ENCODE measurements at places on chromosomes 5 and 9.

DNA sequence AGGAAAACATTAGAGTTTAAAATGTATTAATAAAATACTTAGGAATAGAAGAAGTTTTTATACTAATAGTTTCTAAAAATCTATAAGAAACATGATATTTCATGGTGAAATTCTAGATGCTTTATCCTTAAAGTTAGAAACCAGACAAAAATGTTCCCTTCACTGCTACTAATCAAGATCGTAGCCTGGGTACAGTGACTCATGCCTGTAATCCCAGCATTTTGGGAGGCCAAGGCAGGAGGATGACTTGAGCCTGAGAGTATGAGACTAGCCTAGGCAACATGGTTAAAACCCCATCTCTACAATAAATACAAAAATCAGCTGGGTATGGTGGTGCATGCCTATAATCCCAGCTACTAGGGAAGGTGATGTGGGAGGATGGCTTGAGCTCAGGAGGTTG is 30.4 kb upstream of the KLF9 start:
- no peak for DNase-seq

DNA sequence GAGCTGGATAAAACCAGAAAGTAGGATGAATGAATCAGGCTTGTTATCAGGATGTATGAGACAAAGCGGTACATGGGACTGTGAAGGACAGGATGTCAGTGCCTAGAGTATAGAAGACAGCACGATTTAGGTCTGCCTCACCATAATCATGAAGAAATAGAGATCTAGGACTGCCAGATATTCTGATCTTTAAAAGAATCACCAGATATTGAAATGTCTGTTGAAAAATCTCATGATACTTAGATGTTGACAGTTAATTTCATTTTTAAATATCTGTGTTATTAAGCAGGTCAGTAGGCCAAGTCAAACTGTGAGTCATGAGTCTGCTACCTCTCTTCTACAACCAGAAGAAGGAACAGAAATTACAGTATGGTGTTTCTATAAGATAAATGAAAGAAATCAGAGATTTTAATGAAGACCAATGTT is 65.0 kb downstream of the ST8SIA4 start:
- DNase-seq, result no peak

DNA sequence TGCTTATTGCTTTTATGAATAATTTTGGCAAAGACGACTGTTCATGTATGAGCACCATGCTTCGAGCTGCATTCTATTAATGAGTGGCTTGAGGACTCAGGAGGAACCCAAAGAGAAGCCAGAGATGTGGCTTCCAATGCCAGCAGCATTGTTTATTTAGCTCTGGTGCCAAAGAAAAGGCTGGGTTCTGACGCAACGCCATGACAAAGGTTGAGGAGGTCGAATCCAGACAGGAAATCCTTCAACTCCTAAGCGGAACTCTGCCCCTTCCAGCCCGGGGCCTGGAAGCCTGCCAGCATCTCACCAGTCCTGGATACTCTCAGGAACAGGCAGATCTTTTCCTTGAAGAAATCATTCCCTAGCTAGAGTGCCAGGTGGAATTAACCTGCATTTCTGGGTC is 104.4 kb downstream of the ARHGAP26 start:
- DNase-seq, result peak; percentile 68

- DNase-seq, result no peak
Observed at GRCh38 chr5:82591021-82591515, 312.9 kb upstream of the RPS23 start.

DNA sequence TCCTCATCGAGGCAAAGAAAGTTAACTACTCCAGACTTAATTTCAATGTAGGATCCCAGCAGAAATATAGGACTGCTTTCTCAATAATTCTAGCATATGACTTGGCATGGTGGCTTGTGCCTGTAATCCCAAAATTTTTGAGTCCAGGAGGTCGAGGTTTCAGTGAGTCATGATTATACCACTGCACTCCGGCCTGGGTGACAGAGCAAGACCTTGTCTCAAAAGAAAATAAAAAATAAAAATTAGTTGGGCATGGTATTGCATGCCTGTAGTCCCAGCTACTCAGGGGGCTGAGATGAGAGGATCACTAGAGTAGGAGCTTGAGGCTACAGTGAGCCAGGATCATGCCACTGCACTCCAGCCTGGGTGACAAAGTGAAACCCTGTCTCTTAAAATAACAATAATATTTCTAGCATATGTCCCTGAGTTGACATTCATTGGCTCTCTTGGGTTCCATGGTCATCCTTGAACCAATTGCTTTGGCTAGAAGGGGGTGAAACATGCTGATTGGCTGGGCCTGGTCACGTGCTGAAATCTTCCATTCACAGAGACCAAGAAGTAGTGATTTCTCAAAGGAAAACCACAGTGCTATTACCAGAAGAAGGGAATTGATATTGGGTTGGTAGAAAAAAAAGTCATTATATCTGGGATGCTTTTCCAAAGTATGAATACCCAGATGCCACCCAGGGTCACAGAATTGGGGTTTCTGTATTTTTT is 31.6 kb upstream of the GARNL3 start:
- DNase-seq, result no peak

DNA sequence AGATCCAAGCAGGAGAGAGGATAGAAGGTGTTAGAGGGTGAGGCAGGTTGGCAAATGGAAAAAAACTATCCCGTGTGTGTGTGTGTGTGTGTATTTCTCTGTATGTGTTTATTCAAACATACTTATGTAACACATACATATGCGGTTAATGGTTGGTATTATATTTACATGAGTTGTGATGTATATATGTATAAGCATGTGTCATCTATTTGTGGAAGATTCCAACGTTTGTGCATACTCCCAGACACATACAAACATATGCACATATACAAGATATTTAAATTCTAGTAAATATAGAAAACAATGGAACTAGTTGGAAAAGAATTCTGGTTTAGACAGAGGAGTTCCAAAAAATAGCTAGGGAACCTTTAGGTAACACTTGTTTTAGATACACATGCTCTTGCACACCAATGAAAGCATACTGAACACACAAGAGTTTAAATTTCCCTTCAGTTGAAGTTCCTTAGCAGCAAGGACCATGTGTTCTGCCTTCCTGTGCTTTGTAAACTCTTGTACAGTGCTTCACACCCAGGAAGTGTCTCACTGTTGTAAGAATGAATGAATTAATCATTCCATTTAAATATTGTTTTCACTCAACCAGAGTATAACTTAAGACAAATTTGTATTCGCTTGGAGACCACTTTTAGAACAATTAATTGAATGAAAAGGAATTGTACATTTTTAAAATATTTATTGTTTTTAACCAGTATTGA is 257.8 kb downstream of the FER start:
- DNase-seq, result no peak

- DNase-seq, result no peak
Observed at GRCh38 chr5:17463653-17464052, 34.4 kb upstream of the TAF11L2 start.

DNA sequence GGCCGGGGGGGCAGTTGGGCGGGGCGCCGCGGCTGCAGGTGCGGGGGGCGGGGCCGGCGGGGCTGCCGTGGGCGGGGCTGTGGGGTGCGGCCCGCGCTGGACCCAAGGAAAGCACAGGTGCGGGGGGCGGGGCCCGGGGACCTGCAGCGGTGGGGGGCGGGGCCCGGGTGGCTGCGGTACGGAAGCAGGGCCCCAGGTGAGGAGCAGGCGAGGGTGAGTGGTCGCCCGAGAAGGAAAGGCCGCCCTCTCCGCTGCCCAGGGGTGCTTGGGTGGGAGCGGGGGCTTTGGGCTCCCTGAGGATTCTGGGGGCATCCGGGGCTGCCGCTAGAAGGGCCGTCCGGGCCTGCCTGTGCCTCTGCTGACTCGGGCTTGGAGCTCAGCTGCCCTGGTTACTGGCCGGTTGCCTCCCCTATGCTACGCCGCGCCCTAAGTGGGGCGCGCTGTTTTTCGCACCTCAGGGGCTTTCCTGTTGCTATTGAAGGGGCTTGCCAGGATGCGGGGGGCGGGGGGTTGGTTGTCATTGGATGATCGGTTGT is 767 bp downstream of the RALGPS1 start:
- DNase-seq, result no peak

DNA sequence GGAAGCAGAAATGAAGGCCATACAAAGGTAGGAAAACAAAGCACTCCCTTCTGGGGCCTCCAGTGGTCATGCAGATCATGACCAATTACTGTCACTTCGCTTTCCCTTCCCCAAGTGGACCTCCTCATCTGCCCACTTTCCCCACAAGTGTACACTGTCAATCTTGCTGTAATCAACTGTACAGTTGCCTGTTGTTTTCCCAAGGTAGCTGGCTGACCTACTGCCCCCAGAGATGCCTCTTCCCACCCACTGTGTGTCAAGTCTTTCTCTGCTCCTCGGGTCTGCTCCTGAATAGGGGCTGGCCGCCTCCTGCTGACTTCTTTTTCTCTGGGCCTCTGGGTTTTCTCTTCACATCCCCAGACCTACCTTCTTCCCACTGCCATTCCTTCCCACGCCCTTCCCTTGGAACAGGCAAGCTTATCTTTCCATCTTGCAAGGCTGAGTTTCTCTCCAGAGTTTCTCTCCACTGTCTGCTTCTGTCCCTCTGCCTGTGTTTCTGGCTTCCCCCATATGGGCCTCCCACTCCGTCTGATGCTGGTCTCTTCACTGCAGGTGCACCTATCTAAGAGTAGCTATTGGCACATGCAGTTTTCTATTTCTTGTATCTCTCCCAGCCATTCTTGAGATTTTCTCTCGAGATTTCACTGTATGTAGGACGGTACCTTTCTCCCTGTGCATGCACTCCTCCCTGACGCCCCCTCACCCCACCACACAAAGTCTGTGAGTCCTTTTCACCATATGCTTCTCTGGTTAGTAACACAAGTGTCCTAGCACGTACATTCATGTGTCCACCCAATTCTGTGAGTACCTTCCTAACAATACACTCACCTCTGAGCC is 2.4 kb downstream of the ELL2 start:
- DNase-seq, result no peak

DNA sequence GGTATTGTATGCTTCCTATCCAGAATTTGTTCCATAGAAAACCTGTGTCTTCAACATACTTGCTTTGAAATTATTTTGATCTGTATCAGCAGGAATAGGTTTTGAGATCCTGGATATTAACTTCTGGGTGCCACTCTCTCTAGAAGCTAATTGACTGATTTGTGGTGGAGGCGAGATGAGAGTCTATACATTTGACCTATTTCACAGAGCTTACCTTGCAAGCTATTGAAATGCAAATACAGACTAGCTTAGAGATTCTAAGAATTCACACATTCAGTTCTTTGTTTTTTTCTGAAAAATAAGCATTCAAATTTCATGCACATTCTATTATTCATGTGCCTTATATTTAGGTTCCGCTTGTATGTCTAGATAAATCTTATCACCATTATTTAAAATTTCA is 246.3 kb downstream of the MAST4 start:
- no peak for DNase-seq

DNA sequence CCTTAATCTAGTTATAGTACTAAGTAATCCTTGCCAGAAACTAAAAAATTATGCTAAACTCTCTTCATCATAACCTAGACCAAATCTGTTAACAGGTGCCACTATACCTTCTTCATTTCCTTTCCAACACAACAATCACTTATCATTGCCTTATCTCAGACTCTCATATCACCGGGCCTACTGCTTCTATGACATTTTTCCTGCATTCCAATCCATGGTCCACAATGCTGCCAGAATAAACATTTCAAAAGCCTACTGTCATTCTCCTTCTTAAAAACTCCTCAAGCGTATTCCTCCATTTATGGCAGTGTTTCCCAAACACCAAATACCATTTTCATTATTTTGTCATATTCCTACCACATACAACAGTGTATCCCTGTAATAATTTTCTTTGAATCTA is 6.5 kb downstream of the PPP6C start:
- DNase-seq, result no peak

DNA sequence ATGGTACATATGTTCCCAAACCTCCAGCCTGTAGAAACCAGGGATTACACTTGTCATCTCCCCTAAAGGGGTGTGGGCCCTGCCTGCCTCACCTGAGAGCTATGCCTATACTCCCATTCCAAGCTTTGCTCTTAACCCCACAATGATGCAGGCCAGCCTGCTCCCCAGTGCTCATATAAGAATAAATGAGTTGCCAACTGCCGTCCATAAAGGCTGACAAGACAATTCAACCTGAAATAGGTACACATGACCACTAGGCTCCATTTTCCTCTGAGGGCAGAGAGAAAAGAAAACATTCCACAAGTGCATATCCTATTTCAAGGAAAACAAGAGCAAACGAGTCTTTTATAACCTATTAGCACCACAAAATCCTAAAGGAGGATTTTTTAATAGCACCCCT is 28.4 kb downstream of the SKP1 start:
- DNase-seq, result no peak

- no peak for DNase-seq
Observed at GRCh38 chr5:82984786-82985735, 92.1 kb downstream of the TMEM167A start.

DNA sequence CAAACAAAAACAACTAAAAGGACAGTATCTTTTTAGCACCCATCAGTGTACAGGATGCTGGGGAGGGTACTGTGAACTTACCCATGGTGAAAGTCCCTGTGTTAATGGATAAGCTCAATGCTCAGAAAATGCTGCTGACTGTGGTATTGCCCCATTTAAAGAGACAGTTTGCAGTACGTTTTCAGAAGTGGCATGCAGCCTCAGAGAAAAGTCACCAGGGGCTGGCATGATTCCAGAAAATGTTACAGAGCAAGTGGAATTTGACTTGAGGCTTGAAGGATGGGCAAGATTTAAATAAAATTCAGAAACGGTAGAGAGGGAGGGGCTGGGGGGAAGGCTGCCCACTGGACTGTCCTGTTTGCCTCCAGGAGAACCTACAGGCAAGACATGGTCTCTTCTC is 7.2 kb downstream of the S1PR3 start:
- no peak for DNase-seq

- no peak for DNase-seq
Observed at GRCh38 chr5:156589104-156589945, 260.8 kb upstream of the PPP1R2B start.

GRCh38 chr5:125129151-125129806 is 382.8 kb upstream of the ZNF608 start:
- no peak for DNase-seq

DNA sequence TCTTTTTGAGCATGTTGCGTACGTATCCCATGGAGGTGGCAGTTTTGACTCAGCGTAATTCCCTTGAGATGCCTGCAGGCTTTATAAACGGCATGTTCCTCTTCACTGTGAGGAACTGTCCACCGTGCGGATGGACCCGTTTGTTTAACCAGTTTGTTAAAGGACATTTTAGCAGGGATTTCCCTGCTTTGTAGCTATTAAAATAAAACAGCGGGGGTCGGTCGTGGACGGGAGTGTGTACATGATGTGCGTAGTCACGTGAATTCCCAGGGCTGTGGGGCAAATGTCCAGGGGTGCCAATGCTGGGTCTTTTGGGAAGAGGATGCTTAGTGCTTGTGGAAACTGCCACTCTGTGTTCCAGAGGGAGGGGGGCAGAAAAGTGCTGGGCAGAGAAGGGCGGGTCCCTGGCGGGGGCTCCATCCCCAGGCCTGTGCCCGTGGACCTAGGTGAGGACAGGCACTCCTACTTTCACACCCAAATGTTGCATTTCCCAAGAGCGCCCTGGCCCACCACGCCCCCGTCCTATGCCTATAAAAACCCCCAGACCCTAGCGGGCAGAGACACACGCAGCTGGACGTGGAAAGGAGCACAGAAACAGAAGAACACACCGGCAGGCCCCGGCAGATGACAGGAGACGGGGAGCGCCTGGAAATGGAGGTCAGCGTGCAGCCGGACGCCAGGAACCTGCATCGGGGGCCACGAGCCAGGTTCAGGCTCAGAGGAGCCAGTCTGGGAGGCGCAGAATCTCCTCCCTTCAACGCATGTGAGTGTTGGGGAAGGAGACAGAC is 4.0 kb upstream of the TERT start:
- DNase-seq, result no peak

GRCh38 chr9:36503172-36504088 is 69.3 kb upstream of the MELK start:
- no peak for DNase-seq
